ENCODE measurements at places on chromosomes 6 and 20.

DNA sequence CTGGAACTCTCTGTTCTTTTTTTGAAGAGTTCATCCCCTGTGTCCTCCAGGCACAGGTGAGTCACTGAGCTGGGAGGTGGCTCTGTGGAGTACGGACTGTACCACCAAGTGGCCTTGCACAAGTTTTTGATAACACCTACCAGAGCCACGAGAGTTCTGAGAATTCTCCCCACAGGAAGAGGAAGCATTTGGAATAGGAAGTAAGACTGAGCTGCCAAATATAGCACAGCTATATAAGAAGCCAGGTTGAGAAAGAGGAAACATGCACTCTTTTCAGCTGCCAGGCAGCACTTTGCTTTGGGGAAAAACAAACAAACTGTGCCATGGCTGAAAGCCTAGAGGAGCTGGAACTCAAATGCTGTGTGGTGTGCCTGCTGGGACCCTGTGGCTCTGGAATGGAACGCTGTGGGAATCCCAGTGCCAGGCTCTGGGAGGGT, 70.8 kb upstream of the RIPOR2 start:
- no peak for DNase-seq

GRCh38 chr6:20978151-20978614, 443.9 kb downstream of the CDKAL1 start:
- no peak for DNase-seq

GRCh38 chr6:24847402-24847801, 48.7 kb upstream of the ARMH2 start:
- DNase-seq, result no peak

GRCh38 chr6:118709859-118710350, 58.5 kb upstream of the CEP85L start:
- DNase-seq, result peak; percentile 56

DNA sequence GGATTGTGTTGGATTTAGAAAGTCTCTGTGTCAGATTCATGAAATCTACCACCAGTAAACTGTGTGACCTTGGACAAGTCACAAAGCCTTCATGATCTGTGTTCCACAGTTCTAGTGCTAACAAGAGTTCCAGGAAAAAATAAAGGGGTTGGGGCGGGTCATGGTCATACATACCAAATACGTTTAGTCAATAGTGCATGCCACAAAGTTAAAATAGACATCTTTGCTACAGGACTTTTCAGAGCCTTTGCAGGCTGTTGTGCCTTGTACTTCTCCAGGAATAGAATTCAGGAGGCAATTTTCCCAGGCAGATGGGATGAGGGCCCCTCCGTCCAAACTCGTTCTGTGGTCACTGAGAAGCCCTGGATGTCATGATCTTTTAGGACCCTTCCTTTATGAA, 127.2 kb downstream of the EYA2 start:
- DNase-seq, result no peak

- peak; percentile 86 for DNase-seq
Observed at GRCh38 chr20:45972500-45973183, 639 bp upstream of the ZNF335 start.

GRCh38 chr6:39938773-39939654, 4.8 kb upstream of the MOCS1 start:
- no peak for DNase-seq

- DNase-seq, result no peak
Observed at GRCh38 chr6:108395297-108395696, 100.4 kb downstream of the AFG1L start.

GRCh38 chr20:49534255-49534712, 33.7 kb downstream of the PTGIS start:
- DNase-seq, result peak; percentile 57

GRCh38 chr6:22025468-22026163, 271.2 kb downstream of the PRL start:
- no peak for DNase-seq

- DNase-seq, result no peak
Observed at GRCh38 chr20:6708010-6708409, 59.5 kb upstream of the BMP2 start.

- DNase-seq, result no peak
Observed at GRCh38 chr6:104349191-104349590, 510.5 kb downstream of the HACE1 start.

- no peak for DNase-seq
Observed at GRCh38 chr6:19424853-19425252, 412.3 kb upstream of the ID4 start.

DNA sequence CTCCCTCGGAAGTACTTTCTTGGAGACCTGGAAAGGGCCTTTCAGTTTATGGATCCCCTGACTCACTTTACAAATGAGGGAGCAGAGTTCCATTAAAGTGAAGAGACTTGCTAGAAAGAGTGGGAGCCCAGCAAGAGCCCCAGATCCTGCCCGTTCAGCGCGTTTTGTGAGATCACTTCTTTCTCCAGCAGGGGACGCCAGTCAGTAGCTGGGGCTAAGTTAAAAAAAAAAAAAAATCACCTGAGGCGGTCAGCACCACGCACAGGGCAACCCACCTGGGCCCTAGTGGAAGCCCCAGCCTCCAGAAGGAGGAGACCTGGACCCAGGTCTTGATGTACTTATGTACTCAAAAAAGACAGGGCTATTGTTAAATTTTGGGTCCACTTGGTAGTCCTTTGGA, 274.5 kb upstream of the RNF24 start:
- no peak for DNase-seq

- no peak for DNase-seq
Observed at GRCh38 chr20:34300256-34300806, 2.8 kb downstream of the AHCY start.

- no peak for DNase-seq
Observed at GRCh38 chr20:10263385-10264165, 44.9 kb downstream of the SNAP25 start.

GRCh38 chr20:23404196-23404595, 17.1 kb downstream of the NAPB start:
- no peak for DNase-seq

DNA sequence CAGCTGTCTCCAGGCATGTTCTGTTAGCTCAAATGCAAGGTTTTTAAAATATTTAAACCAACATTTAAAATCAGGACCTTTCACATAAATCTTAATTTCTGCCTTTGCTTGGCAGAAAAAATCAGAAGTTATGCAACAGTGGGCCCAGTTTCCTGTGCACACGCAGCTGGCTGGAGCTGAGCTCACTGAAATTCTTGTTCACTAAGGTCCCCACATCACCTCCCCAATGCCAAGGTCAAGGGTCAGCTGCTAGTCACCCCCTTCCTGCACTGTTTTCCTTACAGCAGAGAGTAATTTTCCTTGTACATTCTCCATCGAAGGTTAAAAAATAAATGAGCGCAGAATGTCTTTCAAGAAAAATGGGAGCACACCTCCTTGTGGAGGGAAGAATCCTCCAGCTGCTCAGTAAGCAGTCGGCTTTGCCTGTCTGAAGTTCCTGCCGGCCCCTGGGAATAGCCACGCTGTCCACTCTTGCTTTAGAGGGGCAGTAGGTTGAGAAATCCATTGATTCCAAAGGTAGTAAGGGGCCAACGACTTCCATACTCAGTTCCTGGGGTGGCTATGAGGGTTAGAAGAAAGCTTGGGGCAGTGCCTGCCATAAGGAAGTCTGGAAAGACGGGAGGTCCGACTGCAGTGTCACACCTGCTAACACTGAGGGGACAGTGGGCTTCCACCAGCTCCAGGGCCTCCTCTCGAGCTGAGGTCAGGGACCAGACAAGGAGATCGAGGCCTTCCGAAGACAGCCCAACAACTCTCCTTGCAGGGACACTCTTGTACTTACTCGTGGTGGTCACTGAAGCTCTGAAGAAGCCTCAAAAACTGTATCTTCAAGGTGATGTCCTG, 56.8 kb downstream of the MYH7B start:
- DNase-seq, result no peak

- no peak for DNase-seq
Observed at GRCh38 chr6:157595768-157596167, 214.8 kb downstream of the ZDHHC14 start.

- DNase-seq, result no peak
Observed at GRCh38 chr6:56751604-56752003, 108.9 kb upstream of the DST start.

- no peak for DNase-seq
Observed at GRCh38 chr6:23654745-23655144, 471.3 kb upstream of the NRSN1 start.

GRCh38 chr6:142489722-142490610, 188.2 kb downstream of the ADGRG6 start:
- no peak for DNase-seq

Data from GM19239 (cell line).